ENCODE measurements at places on chromosomes 2 and 18.

- H3K4me3 ChIP-seq: no peak overlapping the region
- no peak for DNase-seq
- H3K27me3 ChIP-seq: peaks cover 34% of the 10 kb centered on the region
- no peaks in the 10 kb centered on the region for H3K4me1 ChIP-seq
These were observed 835 bp upstream of the IL18RAP start for GRCh38 chr2:102421890-102422759.

DNA sequence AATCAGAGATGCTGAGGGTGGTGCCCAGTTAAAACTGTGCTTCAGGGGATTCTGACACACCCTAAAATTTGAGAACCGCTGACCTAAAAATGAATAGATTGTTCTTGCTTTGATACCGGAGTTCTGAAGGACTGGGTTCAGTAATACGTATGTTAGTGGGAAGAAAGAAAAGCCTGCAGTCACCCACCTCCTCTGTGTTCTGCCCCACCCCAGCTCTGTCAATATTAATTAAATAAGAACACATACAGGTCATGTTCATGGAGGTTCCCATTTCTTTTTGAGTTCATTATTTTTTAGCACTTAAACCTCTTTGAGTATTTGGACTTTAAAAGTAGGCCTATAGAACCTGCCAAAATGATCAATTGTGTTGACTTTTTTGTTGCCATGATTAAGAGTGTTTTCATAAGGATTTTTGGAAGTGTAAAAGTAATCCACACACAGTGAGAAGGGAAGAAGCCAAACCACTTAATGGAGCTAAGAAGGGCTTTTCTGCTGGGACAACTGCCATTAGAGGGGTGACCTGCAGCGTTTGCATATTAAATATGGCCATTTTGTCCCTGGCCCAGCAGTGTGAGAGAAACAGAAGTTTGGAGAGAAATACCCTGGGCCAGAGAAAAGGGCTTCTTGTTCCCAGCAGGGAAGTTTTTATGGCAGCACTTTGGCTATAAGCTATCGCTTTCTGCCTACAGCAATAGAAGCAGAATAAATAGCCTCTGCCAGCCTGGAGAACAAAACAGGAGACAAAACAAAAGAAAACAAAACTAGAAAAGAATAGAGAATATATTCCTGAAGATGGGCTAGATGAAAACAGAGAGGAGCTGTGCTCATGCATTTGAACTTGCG, 80.7 kb upstream of the RNF152 start:
- no peak for DNase-seq
- peak overlapping the region; percentile 58 for H3K27ac ChIP-seq
- H3K4me1 ChIP-seq: peaks cover 12% of the 10 kb centered on the region
- no peaks in the 10 kb centered on the region for H3K27me3 ChIP-seq

- peak; percentile 56 for DNase-seq
- no peak overlapping the region for H3K27ac ChIP-seq
- H3K4me1 ChIP-seq: peaks cover 25% of the 10 kb centered on the region
- no peak overlapping the region for H3K4me3 ChIP-seq
- H3K27me3 ChIP-seq: peaks cover 4% of the 10 kb centered on the region
These were observed 8.5 kb downstream of the ESPNL start for GRCh38 chr2:238108423-238109183.

DNA sequence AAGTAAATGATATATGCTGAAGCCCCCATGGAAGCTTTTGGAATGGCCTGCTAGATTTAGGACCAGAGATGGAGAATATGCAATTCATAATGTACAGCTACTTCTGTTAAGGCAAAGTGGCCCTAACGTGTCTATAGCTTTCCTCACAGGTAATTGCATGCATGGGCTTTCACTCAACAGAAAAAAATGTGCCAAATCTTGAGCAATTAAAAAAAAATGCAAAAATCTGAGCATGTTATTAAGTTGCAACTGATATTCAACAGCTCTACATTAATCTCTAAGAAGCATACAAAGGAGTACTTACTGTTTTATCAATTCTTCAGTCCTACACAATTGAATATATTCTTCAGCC, 79.6 kb downstream of the EFEMP1 start:
- H3K4me3 ChIP-seq: no peak overlapping the region
- H3K36me3 ChIP-seq: peaks cover 12% of the 10 kb centered on the region

- no peaks in the 10 kb centered on the region for H3K27me3 ChIP-seq
- H3K36me3 ChIP-seq: peaks cover 24% of the 10 kb centered on the region
- peaks cover 73% of the 10 kb centered on the region for H3K4me1 ChIP-seq
- no peak for DNase-seq
- peak overlapping the region; percentile 72 for H3K4me3 ChIP-seq
These were observed 94.8 kb upstream of the THOC1 start for GRCh38 chr18:362311-363290.

GRCh38 chr2:43774617-43775016, 778 bp downstream of the DYNC2LI1 start:
- H3K27me3 ChIP-seq: peaks cover 5% of the 10 kb centered on the region
- H3K4me1 ChIP-seq: peaks cover 11% of the 10 kb centered on the region
- H3K27ac ChIP-seq: peak overlapping the region; percentile 100
- peak overlapping the region; percentile 95 for H3K4me3 ChIP-seq

DNA sequence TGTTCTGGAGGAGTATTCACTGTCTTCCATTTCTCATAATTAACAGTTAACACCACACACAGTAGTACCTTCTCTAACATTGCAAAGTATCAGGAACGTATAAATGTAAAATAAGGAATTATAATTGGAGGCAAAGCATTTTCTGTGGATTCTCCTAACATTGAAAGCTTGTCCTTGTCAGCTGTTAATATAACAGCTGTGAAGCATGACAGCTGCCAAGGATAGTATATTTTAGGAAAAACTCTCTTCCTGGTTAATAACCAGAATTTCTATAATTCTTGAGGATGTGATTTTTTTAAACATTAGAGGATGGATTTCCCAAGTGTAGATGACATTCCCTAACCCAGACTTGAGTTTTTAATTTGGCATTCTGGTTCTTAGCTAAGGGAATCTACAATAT, 110.3 kb downstream of the EPC2 start:
- no peak for DNase-seq
- H3K27me3 ChIP-seq: no peaks in the 10 kb centered on the region
- H3K27ac ChIP-seq: no peak overlapping the region
- H3K4me1 ChIP-seq: no peaks in the 10 kb centered on the region

- H3K4me3 ChIP-seq: peak overlapping the region; percentile 84
- H3K27ac ChIP-seq: no peak overlapping the region
- no peak for DNase-seq
These were observed 856 bp upstream of the PLA2R1 start for GRCh38 chr2:160063271-160063670.

- no peak for DNase-seq
- no peaks in the 10 kb centered on the region for H3K27me3 ChIP-seq
- H3K36me3 ChIP-seq: no peaks in the 10 kb centered on the region
- H3K4me3 ChIP-seq: no peak overlapping the region
- no peak overlapping the region for H3K27ac ChIP-seq
- peaks cover 4% of the 10 kb centered on the region for H3K4me1 ChIP-seq
These were observed 136.7 kb upstream of the ZFP36L2 start for GRCh38 chr2:43363120-43363519.

DNA sequence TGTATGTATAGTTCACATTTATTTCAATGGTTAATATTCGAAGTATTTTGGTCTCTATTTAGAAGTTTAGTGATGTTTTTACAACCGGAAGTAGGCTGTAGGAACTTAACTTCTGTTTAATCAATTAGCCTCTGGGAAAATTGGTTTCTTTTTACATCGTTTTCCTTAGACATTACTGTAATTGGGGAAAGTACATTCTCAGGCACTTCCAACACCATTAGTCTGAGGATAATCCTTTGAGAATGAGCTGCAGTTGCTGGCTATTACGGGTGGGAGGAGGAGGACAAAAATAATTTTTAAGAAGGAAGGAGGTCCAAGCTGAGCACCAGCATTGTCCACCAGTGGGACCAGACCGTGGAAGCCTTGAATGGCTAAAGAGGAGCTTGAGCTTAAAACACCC, 70.4 kb upstream of the ST3GAL5 start:
- peaks cover 6% of the 10 kb centered on the region for H3K27me3 ChIP-seq
- H3K27ac ChIP-seq: no peak overlapping the region
- H3K4me1 ChIP-seq: peaks cover 24% of the 10 kb centered on the region
- H3K4me3 ChIP-seq: no peak overlapping the region
- no peak for DNase-seq

- no peak overlapping the region for H3K4me3 ChIP-seq
- no peak overlapping the region for H3K27ac ChIP-seq
- peaks cover 34% of the 10 kb centered on the region for H3K27me3 ChIP-seq
- H3K36me3 ChIP-seq: no peaks in the 10 kb centered on the region
- H3K4me1 ChIP-seq: peaks cover 16% of the 10 kb centered on the region
- no peak for DNase-seq
These were observed 25.5 kb upstream of the SNED1 start for GRCh38 chr2:240972636-240973521.

- H3K36me3 ChIP-seq: no peaks in the 10 kb centered on the region
- peaks cover 16% of the 10 kb centered on the region for H3K27me3 ChIP-seq
- H3K4me1 ChIP-seq: no peaks in the 10 kb centered on the region
- DNase-seq: no peak
- H3K27ac ChIP-seq: no peak overlapping the region
These were observed 13.3 kb upstream of the GALNT14 start for GRCh38 chr2:31151501-31151900.

GRCh38 chr2:8004250-8004681, 677.6 kb upstream of the ID2 start:
- peaks cover 38% of the 10 kb centered on the region for H3K4me1 ChIP-seq
- H3K27me3 ChIP-seq: peaks cover 3% of the 10 kb centered on the region
- H3K36me3 ChIP-seq: no peaks in the 10 kb centered on the region

DNA sequence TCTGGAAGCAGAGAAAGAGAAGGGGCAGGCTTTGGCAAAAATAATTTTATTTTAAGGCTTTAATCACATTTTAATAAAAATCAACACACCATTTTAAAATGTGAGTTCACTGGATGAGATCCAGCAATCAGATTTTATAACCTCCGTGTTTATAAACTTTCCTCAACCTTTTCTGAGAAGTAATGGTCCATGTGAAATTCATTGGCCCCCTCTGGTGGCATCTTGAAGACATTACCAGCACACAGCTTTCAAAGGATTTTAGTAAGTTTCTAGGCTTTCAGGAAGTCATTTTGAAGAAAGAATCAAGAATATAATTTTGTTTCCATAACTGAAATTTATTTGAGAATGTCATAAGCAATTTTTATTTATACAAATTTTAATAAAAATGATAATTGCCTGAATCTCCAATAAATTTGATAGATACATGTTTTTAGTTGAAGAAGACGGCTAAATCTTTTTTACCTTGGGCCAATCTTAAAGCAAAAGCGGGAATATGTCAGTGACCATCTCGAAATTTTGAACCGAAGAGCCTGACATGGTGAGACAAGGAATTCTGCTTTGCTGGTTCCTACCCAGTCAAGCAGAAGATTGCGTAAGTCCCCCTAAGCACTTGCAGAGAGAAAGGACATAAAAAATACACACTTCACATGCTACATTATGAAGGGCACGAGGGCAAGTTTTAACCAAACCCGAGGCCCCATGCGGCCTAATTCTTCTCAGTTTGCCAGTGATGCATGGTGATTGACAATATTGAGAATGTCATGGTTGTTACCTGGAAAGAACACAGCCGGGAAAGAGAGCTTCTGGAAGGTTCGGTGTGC, 128.4 kb upstream of the CBLN2 start:
- peak; percentile 20 for DNase-seq
- no peaks in the 10 kb centered on the region for H3K36me3 ChIP-seq
- H3K27ac ChIP-seq: no peak overlapping the region
- H3K4me3 ChIP-seq: no peak overlapping the region
- no peaks in the 10 kb centered on the region for H3K27me3 ChIP-seq
- H3K4me1 ChIP-seq: peaks cover 14% of the 10 kb centered on the region

DNA sequence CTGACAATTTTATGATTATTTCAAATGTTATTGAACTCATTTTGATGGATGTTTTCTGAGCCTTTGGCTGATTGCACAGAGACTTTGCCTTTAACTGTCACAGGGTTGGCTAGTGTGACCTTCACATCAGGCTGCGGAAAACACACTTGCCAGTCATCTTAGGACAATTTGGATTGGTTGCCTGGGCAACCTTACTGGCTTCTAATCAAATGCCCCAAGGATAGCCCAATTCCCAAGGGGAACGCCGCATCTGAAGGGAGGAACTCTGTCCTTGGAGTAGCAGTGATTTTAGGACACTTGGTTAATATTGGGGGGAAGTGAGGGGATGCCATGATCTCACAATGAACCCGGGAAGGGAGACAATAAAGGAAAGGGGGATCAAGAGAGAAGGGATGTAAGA, 29.5 kb downstream of the OSBPL6 start:
- no peaks in the 10 kb centered on the region for H3K27me3 ChIP-seq
- peaks cover 3% of the 10 kb centered on the region for H3K36me3 ChIP-seq
- DNase-seq: no peak
- H3K4me1 ChIP-seq: peaks cover 21% of the 10 kb centered on the region
- no peak overlapping the region for H3K27ac ChIP-seq

DNA sequence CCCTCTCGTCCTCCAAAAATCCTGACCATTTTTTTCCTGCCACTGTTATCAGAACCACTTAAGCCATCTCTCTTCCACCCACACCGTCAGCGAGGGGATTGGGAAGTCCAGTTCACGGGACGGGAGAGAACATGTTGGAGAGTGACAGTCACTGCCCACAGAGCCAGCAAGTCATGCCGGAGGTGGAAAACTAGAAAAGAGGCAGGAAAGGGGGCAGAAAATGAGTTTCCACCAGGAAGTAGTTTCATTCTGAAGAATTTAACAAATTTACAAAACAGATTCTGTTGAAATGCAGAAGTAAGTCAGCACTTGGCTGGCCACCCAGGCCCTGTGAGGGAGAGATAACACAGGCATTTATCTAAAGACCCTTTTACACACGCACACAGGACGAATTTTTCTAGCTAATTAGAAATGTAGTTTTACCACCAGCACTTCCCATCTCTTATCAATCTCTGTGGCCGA, 431.3 kb downstream of the TSN start:
- no peak overlapping the region for H3K27ac ChIP-seq
- DNase-seq: no peak
- H3K27me3 ChIP-seq: peaks cover 14% of the 10 kb centered on the region
- H3K4me1 ChIP-seq: no peaks in the 10 kb centered on the region

- no peak for DNase-seq
- peaks cover 24% of the 10 kb centered on the region for H3K27me3 ChIP-seq
- H3K27ac ChIP-seq: no peak overlapping the region
- peaks cover 17% of the 10 kb centered on the region for H3K4me1 ChIP-seq
- no peak overlapping the region for H3K4me3 ChIP-seq
- H3K36me3 ChIP-seq: no peaks in the 10 kb centered on the region
These were observed 105.1 kb downstream of the TPO start for GRCh38 chr2:1518331-1518803.

DNA sequence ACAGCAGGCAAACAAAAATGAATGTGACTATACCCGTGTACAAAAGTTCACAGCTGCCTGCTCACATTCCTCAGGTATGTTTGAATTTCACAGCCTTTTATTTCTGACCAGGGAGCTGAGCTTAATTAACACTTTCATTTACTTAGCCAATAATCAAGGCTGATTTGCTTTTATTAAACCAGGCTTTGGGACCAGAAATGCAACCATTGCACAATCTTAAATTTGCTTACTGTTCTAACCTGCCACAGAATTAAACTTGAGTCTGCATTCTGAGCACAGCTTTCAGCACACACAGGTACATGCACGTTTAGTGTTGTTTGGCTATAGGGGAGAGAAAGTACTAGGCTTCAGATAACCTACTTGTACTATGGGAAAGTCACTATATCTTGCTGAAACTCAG, 372.4 kb upstream of the ATP5MC3 start:
- H3K36me3 ChIP-seq: peaks cover 3% of the 10 kb centered on the region
- peaks cover 50% of the 10 kb centered on the region for H3K4me1 ChIP-seq
- H3K27me3 ChIP-seq: no peaks in the 10 kb centered on the region
- H3K4me3 ChIP-seq: no peak overlapping the region
- no peak for DNase-seq
- H3K27ac ChIP-seq: no peak overlapping the region

Data from nephron progenitor cell (in vitro differentiated cells).